ENCODE measurements at places on chromosomes 4 and X.
A peak's percentile ranks its signal among the peaks of the same experiment; 100 is the strongest.

DNA sequence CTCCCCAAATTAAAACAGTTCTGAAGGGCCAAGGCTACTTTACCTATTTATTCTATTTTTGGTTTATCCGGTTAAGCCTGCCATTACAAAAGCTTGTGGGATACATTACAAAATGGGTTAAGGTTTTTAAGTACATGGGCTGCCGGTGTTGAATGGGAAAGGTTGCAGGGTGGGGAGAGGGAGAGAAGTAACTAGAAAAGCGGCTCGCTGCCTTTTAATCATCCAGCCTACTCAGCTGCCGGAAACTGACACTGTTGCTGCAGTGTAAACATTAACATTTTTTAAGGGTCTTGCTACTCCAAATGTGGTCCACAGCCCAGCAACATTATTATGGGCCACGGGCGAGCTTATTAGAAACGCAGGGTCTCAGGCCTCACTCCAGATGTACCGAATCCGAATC is 1.5 kb upstream of the IL1RAPL1 start:
- no peak for DNase-seq

DNA sequence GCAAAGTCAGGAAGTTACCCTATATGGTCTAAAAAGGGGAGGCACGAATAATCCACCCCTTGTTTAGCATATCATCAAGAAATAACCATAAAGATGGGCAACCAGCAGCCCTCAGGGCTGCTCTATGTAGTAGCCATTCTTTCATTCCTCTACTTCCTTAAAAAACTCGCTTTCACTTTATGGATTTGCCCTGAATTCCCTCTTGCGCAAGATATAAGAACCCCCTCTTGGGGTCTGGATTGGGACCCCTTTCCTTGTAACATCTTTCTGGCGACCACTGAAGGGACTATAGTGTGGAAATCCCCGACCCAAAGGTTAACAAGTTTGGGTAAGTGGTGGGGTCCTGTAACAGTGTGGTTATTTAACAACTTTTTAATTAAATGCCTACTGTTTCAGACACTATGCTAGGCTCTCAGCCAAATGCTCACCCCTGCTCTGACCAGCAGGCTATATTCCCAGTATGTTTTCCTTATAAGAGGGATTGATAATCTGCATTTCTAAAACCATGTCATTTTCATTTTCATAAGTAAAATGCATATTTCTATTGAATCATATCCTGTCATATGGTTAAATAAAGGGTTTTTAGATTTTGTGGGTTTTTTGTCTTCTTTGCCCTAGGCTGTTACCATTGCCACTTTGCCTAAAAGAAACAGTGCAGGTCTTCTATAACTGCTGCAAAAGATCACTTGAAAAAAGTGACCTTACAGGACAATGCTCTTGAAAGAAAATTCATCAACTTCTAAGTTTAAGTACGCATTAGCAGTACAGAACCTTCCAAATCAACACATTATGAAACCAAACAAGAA is 41.5 kb downstream of the ANAPC10 start:
- no peak for DNase-seq

DNA sequence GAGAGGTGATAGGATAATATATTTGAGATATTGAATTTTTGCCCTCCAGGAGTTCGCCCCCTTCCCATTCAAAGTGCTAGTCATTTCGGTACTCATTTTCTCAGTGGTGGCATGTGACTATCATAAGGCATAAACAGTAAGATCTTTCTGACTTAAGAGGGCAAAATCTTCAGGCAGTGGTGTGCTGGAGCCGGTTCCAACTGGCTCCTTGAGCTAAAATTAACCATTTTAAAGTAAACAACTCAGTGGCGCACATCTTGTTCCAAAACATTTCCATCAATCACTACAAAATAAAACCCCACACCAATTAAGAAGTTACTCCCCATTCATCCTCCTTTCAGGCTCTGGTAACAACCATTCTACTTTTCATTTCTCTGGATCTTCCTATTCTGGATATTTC is 43.3 kb downstream of the LUZP4 start:
- no peak for DNase-seq

DNA sequence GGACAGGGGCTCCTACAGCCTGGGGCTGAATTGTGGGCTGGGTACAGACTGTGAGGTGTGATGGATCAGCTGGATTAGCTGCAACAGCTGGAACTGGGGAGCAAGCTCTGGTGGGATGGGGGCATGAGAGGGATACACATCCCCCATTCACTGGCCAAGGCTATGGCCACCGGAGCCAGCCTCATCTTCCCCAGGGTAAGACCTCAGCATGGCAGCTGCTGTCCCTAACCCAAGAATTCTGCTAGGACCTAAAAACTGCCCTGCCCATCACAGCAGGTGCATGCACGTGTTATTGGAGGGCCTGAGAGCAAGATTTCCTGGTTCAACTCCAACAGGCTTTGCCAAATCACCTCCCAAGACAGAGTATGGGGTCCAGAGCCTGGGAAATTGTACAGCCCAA is 258.6 kb upstream of the AGTR2 start:
- DNase-seq, result no peak

- DNase-seq, result no peak
These were observed 5.2 kb downstream of the MGST2 start for GRCh38 chr4:139670775-139671174.

GRCh38 chr4:45410701-45411210 is 684.4 kb upstream of the GNPDA2 start:
- no peak for DNase-seq

GRCh38 chrX:150035531-150035930 is 97.2 kb upstream of the EOLA2 start:
- DNase-seq, result no peak

- no peak for DNase-seq
These were observed 292.9 kb downstream of the USP46 start for GRCh38 chr4:52366191-52366590.

DNA sequence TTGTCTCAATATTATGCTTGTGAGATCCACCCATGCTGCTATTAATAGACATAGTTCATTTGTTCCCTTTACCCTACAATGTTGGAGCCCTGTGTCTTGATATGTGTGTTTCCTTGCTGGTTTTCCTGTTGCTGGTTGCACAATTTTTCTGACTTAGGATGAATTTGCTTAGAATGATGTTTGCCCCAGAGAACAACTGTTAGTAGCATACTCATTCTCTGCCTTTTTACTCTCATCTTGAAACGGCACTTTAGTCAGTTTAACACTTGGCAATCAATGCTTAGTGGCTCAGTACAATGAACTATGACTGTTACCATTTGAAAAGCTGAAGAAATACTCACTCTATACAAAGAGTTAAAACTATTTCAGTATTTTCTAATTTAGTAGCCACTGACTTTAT is 158.8 kb upstream of the NDST4 start:
- DNase-seq, result no peak

DNA sequence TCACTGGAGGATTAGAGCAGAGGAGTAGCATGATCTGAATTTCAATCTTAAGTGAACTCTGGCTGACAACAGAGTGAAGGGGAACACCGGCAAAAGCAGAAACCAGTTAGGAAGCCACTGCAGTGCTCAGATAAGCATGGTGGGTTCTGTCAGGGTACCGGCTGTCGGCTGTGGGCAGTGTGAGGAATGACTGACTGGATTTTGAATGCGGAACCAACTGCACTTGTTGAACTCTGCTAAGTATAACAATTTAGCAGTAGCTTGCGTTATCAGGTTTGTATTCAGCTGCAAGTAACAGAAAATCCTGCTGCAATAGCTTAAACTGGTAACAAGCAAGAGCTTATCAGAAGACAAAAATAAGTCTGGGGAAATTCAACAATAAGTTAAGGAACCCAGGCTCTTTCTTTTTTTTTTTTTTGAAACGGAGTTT is 5.2 kb downstream of the HTT start:
- DNase-seq, result no peak

DNA sequence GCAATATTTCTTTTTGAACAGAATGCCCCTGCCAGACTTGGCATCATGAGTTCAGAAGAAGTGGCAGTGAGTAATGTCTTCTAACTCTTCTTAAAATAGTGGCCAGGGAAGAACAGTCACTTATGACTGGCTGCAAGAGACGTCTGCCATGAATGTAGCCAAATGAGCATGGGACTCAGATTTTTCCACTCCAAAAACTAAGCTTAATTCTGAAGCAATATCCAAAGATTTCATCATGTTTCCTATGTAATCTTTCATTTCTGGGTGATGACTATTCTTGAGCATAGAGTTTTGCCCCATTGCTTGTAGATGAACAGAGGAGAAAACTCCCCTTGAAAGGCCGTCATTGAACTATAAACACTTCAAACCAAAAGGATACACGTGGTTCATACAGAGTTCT is 11.8 kb downstream of the AMBN start:
- DNase-seq, result peak; percentile 14

DNA sequence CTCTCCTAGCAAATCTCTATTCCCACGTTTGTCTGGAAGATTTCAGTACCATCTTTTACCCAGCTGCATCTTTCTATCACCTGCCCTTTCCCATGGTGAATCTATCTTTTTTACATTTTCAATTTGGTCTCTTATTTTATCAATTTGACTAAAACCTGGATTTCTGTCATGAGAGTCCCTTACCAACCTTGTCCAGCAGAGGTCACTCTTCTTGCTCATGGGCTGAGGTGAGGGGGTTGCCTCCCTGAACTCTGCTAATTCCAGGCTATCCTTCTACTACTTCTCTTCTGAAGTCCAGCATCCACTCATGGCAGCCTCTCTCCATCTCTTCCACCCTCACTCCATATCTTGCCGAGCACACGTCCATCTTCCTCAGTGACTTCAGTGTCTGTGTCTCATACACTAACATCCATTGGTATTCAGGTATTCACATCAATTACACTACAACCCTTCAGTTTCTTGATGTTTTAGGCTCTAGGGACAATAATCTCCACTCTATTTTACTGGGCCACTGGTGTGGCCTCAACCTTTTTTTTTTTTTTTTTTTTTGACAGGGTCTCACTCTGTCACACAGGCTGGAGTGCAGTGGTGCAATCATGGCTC is 17.8 kb upstream of the ZNF827 start:
- no peak for DNase-seq

- no peak for DNase-seq
These were observed 218.4 kb upstream of the HCCS start for GRCh38 chrX:10892621-10893225.

- DNase-seq, result no peak
These were observed 357 bp upstream of the IGBP1 start for GRCh38 chrX:70132877-70133302.

GRCh38 chr4:69701696-69702095 is 48.6 kb upstream of the UGT2A1 start:
- no peak for DNase-seq

DNA sequence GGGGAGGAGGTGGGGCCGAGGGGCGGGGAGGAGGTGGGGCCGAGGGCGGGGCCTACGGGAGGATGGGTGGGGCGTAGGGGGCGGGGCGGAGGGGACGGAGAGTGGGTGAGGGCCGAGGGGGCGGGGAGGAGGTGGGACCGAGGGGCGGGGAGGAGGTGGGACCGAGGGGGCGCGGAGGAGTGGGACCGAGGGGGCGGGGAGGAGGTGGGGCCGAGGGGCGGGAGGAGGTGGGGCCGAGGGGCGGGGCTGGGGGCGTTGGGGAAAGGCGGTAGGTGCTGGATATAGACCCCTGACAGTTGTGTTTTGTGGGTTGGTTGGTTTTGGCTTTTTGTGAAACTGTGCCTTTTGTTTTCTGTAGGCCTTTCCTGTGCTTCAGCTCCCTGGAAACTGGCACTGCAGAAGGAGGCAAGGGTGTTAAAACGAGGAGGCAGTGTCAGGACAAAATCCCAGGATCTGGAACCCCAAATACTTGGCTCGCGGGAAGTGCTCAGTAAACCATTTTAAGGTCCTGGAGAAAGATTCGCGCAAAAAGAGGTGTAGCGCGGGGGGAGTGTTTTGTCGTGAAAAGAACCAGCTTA is 580 bp upstream of the MMGT1 start:
- DNase-seq, result no peak

Measured in non-pigmented ciliary epithelial cell (primary cell).